ENCODE measurements at places on chromosomes 12 and 14.

DNA sequence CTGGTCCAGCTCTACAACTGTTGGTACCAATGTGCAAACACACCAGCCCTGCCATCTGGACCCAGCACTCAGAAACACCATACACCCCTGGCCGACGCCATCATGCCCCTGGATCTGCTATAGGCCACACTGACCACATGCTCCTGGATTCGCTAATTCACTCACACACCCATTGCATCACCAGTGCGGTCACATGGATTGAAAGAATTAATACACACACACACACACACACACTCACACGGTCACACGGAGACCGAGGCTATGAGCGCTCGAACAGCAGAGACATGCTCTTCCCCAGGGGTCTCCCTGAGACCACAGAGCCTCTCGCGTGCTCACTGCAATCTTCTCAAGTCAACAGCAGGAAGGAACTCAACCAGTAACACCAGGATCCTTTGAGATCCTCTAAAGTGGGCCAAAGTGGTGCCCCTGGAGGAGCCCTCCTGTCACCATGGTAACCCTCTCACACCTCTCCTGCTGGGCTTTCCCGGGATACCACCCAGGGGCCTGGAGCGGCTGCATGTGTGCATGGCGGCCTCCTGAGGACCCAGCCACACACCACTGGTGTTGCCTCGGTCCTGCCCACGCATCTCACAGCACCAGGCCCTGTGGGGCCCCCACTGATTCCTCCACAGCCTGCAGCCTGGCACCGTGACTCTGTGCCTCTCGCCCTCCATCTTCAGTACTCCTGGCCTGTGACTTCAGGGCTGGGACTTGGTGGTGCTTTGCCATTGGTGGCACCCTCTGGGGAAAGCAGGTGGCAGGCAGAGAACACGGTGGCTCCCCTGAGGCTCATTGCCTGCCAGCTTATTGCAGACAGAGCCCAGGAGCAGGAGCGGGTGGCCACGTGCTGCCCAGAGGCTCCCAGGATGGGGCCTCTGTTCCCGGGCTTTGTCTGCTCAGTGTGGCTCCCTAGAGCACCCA lies 15.1 kb downstream of the LRTM2 start:
- peak; percentile 17 for DNase-seq

GRCh38 chr12:45575823-45576475 lies 153.6 kb upstream of the ARID2 start:
- no peak for DNase-seq

- DNase-seq, result no peak
These were observed 3.2 kb downstream of the KCNJ8 start for GRCh38 chr12:21771311-21771710.

DNA sequence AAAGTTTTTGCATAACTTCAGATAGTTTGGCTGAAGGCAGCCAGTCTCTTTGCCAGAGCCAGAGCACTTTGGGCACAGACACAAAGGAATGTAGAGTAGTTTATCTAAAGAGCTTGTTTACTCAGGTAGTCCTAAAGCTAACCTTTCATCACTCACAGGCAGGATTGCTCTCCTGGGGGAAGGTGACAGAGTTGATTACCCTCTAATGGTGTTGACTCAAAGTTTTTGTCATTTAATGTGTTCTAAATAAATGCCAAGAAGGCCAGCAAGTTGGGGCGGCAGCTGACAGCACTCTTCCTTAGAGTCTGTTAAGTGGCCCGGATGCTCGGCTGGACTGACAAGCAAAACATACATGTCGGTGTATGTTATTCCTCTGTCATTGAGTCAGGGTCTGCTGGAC lies 9.3 kb upstream of the TAS2R46 start:
- DNase-seq, result no peak

DNA sequence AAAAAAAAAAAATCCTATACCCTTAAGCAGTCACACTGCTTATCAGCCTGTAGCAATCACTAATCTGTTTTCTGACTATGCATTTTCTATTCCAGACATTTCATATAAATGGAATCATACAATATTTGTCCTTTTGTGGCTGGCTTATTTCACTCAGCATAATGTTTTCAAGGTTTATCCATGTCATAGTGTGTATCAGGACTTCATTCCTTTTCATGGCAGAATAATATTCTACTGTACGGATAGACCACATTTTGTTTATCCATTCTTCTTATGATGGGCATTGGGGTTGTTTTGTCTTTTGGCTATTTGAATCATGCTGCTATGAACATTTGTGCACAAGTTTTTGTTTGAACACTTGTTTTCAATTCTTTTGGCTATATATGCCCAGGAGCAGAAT lies 8.6 kb upstream of the KSR2 start:
- DNase-seq, result no peak

- peak; percentile 83 for DNase-seq
These were observed 116.6 kb downstream of the DAD1 start for GRCh38 chr14:22472466-22472865.

DNA sequence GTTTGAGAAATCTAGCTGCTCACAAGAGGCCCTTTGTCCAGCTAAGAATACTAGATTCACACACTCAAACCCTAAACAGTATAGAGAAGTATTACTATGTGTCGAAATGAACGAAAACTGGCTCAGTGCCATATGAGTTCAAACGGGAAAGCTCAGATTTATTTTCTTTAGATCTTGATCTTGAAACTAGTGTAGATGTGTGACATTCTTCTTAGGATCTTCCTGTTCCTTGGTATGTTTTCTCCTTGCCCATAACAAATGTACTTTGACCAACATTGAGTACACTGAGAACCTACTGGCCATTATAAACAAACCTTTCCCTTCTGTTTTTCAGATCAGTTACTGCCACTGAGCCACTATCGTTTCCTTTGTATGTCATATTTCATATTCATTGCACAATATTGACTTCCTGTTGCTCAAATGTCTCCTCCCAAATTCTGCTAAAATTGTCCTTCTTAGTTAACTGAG lies 21.3 kb downstream of the MYBPC1 start:
- DNase-seq, result no peak

DNA sequence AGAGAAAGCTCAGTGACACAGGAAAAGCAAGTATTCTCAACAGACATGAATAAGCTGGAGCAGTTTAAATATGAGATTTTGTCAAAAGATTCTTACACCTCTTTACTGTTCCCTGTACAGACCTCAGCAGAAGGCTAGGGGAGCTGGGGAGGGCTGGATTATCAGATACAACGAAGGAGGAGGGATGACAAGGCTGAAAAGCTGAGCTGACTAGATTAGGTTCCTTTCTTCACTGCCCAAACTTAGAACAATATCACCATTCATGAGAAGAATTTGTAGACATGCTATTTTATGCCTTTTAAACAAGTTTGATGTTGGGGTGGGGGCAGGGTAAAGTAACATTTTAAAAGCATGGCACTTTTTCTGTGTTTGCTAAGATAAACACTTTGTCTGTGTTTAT lies 611.1 kb downstream of the AACS start:
- no peak for DNase-seq

DNA sequence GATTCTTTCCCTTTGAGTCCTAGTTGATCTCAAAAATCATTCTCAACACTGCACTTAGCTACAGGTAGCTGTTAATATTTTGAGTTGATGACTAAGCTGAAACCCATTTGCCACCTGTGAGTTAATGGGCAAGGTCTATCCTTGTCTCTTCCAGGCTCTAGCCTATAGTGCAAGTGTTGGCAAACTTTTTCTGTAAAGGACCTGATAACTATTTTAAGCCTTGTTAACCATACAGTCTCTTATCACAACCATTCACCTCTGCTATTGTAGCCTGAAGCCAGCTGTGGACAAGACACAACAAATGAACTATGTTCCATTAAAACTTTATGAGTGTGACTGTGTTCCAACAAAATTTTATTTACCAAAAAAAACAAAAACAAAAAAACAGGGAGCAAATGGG lies 19.4 kb downstream of the RAP1B start:
- DNase-seq, result no peak

- no peak for DNase-seq
These were observed 13.2 kb downstream of the KCNH3 start for GRCh38 chr12:49552014-49552413.

DNA sequence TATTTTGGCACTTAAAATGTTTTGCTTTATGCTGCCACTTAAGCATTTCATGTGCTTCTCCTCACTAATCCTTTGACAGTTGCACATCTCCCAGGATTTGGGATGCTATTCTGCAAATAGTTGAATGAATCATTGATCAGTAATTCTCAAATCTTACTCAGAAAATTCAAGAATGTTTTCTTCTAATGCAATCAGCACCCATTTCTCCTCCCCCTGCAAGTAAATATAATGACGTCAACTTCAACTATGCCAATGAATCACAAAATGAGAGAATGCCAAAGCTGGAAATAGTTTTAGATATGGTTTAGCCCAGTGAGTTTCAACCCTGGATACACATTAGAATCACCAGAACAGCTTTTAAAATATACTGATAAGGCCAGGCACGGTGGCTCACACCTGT lies 2.1 kb upstream of the BLOC1S1 start:
- no peak for DNase-seq

- peak; percentile 71 for DNase-seq
These were observed at the start of gene SPATS2 for GRCh38 chr12:49367381-49368239. Gene SPATS2 (plus strand): TSS chr12:49367462. CDS start chr12:49461013, 93,551 bp downstream.

DNA sequence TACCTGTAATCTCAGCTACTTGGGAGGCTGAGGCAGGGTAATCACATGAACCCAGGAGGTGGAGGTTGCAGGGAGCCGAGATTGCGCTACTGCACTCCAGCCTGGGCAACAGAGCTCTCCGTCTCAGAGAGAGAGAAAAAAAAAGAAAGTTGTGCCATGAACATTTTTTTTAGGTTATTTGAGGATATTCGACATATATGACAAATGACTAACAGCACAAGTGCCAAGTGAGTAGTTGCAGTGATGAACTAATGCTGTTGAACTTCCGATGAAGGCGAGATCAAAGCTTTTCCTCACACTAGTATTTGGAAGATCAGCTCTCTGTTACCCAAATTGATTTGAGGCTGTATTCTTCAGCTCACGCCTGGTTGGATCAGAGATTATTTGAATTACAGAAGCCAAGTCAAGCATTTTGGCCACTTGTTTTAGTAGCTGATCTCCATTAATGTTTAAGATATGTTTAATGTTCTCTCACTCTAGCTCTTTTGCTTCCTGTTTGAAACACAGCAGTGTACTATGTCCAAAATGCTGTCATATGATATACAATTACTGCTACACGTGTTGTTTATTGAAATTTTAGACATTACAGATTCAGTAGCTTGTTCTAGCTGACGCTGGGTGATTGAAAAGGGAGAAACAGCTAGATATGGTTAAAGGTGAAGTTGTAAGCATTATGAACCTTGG lies 43.4 kb downstream of the WDR20 start:
- DNase-seq, result no peak

- no peak for DNase-seq
These were observed 485.2 kb downstream of the VRK1 start for GRCh38 chr14:97282210-97283004.

DNA sequence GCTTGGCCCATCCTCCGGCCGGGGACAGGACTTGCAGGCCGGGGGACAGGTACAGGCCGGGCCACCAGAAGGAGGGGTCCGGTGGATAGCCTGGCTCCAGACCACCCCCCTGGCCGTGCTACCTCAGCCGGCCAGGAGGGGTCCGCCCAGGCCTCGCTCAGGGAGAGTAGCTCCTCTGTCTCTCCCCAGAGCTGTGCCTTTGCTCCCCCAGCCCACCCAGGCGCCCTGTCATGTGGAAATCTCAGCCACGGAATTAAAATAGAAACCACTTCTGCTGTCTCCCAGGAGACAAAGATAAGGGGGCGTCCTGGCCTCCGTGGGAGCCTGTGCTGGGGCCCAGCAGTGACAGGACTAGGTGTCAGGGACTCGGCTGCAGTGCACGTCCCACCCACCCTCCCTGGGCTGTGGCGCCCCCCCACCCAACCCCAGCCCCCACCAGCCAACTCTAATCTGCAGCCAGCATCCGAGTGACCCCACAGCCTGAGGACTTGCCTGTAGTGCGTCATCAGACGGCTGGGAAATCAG lies 3.3 kb upstream of the CRIP2 start:
- no peak for DNase-seq

DNA sequence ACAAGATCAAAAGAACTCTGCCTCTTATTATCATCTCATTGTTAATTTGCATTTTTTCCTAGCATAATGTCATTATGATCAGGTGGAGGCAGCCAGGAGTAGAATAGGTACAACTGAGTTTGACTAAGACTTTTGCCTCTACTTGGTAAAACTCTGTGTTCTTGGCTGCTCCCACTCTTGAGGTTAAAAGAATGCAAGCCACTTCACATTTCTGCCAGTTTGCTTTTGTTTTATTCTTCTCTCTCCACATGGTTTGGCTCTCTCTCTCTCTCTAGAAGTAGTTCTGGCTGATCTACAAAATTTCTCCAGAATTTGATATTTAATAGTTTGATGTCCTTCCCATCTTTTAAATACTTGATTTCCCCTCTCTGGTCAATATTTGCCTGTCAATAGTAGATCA lies 170.7 kb upstream of the E2F7 start:
- DNase-seq, result no peak

DNA sequence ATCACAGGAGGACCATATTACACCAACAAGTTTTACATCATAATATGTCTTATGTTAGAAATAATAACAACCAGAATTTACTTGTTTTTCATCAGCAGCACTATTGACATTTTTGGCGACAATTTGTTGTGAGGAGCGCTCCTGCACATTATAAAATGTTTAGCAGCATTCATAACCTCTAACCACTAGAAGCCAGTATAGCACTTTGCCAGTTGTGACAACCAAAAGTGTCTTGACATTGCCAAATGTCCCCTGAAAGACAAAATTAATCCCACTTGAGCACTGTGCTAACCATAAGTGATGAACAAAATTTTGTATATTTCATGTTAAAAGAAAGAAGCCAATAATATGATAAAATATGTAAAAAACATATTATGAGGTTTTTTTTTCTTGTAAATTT lies 356.9 kb upstream of the LMO3 start:
- no peak for DNase-seq

DNA sequence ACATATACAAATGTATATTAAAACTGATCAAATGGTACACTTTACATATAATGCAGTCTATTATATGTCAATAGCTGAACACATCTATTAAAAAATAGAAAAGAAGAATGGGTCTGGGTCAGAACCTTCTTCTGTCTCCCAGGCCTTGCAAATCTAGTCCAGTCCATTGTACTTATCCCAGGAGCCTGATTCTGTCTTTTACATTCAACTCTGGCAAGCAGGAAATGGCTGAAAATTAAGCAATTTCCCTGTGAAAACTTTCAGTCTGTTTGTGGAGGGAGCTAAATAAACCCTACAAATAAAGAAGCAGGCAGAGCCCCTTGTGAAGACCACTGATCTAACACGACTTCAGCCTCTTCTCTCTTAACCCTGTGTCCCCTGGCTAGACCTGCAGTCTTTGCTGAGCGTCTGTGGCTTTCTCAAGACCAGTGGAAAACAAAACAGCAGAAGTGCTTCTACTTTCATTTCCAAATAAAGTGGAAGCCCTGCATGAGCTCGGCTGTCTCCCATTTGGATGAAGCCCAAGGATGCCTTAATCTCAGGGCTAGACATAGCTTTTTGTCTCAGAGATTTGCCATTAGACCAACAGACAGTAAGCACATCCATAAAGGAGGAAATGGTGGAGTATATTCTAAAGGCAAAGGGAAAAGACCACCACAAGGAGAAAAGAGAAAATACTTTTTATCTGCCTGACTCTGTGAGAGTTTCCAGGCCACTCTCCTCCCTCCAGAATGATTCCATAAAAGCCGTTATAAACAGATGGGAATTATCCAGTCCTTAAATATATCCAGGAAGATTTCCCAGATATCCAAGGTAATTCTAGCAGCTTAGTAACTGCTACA lies 48.2 kb downstream of the CRACR2A start:
- DNase-seq, result no peak
